Lower lobe of right lung (tissue), 2 donors: ENCODE measurements at places on chromosomes 3 and 15. TPM values are rescaled to one million over a fixed set of nuclear protein-coding genes. Genes with fewer than 3 reads are reported as not detected.
A peak's percentile ranks its signal among the peaks of the same experiment; 100 is the strongest.

- no peak for DNase-seq
Measured at GRCh38 chr15:69860921-69861320, 236.8 kb downstream of the TLE3 start.

DNA sequence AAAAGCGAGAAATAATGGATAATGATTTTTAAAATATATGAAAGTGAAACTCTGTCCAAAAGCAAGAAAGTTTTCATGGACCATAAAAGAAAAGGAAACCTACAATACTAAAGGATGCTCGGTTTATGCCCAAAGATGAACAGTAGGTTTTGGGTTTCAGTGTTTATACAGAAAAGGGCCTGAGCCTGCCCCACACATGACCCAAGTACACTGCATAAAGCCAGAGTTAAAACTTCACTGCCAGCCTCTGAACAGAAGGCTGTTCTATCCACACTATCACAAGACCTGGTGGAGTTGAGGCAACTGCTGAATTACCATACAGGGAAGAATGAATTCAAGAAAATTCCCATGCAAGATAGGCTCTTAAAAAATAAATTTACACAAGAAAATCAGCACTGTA is 165.2 kb downstream of the MECOM start:
- DNase-seq: no peak

DNA sequence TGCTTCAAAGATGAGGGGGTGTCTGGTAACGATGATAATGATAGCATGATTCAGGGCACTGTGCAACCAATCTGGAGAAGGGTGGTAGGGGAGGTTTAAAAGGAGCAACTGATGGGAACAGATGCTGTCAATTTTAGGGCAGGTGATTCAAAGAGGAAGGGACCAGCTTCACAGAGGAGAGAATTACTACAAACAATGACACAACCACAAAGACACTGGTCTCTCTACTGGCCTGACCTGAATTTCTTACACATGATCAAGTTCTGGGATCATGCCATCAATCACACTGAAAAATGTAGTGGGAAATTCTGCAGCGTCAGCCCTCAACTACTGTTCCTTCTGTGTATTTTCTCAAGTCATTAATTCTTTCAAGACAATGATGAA is 2.6 kb upstream of the CDV3 start:
- no peak for DNase-seq

- no peak for DNase-seq
Measured at GRCh38 chr3:85007195-85008094, 48.7 kb downstream of the CADM2 start.

DNA sequence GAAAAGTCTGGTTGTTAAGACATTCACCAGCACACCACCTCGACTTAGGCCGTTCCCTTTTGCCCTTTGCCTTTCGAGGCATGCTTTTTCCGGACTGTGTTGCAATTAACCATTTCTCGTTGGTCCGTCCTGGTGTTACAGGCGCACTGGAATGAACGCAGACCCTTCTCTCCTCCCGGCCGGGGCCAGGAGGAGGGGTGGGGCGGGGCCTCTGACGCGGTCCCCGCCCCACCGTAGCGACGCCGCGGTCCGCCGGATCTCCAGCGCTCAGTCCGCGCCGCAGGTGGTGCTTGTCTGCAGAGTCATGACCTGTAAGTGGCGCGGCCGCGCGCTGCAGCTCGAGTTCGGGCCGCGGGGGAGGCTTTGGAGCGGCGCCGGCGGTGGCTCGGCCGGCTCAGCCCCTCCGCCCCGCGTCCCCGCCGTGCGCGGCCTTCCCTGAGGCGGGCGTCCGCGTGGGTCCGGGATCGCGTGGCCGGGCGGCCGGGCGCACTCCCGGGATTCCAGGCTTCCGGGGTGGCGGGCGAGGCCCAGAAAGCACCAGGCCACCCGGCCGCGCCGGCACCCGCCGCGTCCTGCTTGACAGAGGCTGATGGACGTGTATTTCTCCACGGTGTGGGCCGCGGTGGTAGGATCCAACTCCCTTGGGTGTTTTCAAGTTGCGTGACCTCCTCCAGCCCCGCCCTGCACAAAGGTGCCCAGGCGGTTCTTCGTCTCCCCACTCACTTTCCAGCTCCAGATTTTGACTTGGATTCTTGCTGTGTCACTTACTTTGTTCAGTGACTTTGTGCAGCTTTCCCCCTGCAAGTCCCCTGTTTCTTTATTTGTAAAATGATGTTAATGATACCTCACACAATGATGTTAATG is at the start of gene NIT2:
TSS of gene NIT2 (plus strand) at position 270 of the 864 bp plus-strand sequence. CDS start at position 305, 35 bp downstream.
- DNase-seq: peak; percentile 94

DNA sequence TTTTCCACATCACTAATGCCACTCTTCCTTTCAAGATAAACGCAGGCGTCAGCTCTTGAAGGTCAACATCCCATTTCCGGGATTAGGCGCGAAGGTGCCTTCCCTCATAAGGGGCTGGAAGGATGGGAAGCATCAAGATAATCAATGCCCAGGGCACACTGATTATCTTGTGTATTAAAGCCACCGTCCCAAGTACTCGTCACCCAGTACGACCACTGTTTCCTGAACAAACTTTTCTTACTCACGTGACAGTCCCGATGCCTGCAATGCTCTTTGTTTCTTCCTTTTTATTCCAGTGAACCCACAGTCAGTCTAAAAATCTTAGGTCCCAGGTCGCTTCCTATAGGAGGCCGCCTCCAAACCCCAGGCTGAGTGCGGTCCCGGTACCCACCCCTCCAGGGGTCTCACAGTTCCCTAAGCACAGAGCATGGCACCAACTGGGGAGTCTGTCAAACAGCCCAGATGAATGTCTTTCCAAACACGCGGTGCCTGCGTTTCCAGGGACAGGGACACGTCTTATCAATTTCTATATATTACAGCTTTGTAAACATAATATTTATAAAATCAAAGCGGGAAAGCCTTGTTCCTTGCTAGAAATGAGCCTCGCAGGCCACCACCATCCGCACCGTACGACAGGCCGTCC is 589 bp downstream of the ANAPC13 start:
- DNase-seq: peak; percentile 94

DNA sequence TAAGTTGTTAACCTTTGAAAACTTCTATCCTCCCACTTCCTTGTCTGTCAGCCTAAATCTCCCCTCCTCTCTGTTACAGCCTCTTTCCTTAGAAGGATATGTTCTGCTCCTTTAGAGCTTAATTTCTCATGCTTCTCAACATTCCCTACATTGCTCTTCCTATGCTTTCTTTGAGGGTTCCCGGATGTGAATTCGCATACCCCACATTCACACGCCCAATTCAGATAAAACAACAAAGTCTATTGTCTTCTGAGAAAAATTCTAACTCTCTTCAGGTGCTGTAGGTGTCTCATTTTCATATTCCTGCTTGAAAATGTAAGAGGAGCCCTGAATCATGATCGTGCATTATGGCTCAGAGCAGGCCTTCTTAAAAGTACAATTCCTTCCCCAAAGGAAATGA is 171.8 kb upstream of the DPH6 start:
- no peak for DNase-seq

DNA sequence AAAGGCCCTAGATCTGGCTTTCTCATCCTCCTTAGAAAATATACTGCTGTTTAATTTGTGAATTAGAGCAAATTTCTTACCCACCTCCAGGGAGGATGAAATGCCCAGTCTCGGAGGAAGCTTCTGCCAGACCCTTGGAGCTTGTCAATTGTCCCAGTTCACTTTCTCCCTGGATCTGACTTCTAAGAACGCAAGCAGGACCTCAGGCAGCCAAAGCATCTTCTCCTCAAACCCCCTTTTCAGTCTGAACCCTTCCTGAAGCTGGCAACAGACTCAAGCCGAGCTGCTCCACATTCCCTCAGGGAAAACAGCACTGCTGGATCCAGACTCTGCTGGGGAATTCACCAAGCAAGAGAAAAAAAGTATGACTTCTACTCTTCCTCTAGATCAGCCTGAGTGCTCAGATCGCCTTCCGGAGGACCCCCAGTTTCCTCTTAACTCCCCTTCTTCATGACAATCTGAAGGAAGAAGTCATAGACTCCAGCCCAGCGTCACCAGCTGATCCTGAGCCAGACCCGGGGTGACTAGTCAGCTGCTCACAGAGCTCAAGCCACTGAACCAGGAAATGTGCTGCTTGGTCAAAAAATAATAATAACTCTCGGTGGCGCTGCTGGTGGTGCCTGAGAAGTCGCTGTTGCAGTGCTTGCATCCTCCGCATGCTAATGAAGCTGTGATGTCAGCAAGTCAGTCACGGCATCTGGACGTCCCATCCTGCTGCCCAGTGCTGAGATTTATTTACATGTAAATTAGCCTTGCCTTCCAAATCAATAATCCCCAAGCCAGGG is at the start of gene PRICKLE2:
TSS of gene PRICKLE2 (minus strand) at position 641 of the 785 bp plus-strand sequence. CDS start 26,539 bp downstream, outside the sequence.
- DNase-seq: peak; percentile 46

DNA sequence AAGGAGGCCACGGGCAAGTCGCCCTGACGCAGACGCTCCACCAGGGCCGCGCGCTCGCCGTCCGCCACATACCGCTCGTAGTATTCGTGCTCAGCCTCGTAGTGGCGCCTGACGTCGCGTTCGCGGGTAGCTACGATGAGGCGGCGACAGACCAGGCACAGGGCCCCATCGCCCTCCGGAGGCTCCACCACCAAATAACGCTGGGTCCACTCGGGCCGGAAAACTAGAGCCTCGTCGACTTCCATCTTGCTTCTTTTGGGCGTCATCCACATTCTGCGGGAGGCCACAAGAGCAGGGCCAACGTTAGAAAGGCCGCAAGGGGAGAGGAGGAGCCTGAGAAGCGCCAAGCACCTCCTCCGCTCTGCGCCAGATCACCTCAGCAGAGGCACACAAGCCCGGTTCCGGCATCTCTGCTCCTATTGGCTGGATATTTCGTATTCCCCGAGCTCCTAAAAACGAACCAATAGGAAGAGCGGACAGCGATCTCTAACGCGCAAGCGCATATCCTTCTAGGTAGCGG is at the start of gene EPM2AIP1:
TSS of gene EPM2AIP1 (minus strand) at position 326 of the 520 bp plus-strand sequence. CDS start at position 272, 54 bp downstream.
- peak; percentile 98 for DNase-seq

GRCh38 chr3:31448882-31449243 is 83.9 kb upstream of the STT3B start:
- no peak for DNase-seq

DNA sequence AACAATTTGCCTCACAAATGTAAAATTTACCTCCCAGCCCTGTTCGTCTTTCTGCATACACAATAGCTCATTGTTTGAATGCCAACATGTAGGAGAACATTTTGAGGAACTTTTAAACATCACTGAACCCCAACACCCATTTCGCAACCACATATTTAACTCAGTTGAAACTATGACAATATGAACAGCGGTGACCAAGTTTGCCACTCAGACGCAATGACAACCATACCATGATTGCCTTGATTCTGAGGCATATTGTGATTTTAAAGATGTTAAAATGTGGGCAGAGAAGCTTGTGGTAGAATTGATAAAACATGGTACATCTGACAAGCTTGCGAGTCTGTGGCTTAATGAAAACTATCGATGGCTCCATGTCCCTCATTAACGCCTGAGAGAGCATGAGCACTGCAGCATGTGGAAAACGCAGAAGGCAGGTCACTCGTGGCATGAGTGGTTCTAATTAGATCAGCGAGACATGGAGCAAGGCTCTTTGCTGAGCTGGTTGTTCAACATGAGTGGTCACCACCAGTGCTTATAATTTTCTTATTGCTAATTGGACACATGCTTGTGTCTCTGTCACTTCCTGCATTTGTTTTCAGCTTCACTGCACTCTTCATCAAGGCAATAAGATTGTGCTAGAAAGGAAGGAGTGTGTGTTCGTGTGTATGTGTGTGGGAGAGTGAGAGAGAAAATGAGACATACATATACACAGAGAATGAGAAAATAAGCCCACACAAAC is 116.8 kb downstream of the CHST2 start:
- DNase-seq: no peak

DNA sequence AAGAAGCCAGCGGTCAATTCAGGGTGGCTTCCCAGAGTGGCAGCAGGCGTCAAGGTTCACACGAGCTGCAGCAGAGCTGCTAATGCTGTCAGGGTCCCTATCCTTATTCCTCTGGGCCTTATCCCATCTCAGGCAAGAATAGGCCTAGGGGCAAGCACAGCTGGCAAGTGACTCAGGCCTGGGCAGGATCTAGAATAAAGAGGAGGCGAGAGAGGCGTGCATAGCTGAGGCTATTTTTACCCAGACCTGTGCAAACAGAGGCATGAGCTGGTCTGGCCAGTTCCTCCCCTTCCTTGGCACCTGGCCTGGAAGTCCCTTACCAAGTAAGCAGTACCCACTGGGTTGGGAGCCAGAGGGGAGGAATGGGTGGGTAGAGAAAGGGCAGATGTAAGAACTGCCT is 12.2 kb upstream of the VIPR1 start:
- DNase-seq: peak; percentile 86

GRCh38 chr15:28018291-28019044 is 80.6 kb downstream of the OCA2 start:
- no peak for DNase-seq

- no peak for DNase-seq
Measured at GRCh38 chr15:38471974-38472373, 18.0 kb downstream of the FAM98B start.

DNA sequence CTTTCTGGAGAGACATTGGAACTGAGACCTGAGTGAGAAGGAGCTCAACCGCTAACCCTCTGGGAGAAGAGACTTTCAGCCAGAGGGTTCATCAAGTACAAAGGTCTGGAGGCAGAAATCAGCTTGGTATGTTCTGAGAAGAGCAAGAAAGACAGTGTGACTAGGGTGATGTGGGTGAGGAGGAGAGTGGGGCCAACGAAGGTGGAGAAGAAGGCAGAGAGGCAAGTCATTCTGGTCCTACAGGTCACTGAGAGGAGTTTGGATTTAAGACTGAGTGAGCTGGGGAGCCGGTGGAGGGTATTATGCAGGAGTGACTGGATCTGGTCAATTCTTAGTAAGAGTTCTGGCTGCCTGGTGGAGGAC is 12.2 kb downstream of the XIRP1 start:
- DNase-seq: no peak

DNA sequence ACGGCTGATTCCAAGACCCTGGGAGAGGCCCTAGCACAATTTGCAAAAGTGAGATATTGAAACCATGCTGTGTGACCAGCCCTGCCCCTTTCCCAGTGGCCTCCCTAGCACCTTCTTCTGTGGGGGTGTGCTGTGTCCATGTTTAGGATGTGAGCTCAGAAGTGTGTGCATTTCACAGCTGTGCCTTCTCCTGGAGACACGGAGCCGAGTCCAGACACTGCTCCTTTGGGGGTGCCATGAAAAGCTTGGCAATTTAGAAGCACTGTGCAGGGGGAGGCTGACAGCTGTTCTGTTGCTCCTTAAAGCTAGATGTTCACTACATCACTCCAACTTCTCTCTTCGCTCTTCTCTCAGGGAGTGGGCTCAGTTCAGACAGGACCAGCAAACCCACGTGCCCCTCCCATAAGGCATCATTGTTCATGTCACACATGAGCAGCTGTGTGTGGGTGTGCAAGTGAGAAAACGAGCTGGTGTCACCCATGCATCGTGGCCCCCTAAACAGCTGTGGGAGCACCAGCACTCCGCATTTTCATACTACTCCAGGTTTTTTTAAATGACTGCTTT is 492.6 kb downstream of the GABRG3 start:
- no peak for DNase-seq

GRCh38 chr15:84834969-84835368 is 17.8 kb downstream of the ALPK3 start:
- no peak for DNase-seq

CTXN2 gene
- not detected for total RNA-seq

CLEC3B gene
- 217 TPM for total RNA-seq

NR2E3 gene
- total RNA-seq: not detected

GRM2 gene
- total RNA-seq: 0.15 TPM

B3GALNT1 gene
- total RNA-seq: 25.8 TPM

PCSK6 gene
- total RNA-seq: 12.3 TPM

ATP13A4 gene
- 188 TPM for total RNA-seq

PLIN1 gene
- 1.3 TPM for total RNA-seq
